GM12878 (cell line): ENCODE measurements at places on chromosomes 6 and 20.

- no peak for DNase-seq
Measured at GRCh38 chr20:51361258-51361657, 181.3 kb downstream of the NFATC2 start.

DNA sequence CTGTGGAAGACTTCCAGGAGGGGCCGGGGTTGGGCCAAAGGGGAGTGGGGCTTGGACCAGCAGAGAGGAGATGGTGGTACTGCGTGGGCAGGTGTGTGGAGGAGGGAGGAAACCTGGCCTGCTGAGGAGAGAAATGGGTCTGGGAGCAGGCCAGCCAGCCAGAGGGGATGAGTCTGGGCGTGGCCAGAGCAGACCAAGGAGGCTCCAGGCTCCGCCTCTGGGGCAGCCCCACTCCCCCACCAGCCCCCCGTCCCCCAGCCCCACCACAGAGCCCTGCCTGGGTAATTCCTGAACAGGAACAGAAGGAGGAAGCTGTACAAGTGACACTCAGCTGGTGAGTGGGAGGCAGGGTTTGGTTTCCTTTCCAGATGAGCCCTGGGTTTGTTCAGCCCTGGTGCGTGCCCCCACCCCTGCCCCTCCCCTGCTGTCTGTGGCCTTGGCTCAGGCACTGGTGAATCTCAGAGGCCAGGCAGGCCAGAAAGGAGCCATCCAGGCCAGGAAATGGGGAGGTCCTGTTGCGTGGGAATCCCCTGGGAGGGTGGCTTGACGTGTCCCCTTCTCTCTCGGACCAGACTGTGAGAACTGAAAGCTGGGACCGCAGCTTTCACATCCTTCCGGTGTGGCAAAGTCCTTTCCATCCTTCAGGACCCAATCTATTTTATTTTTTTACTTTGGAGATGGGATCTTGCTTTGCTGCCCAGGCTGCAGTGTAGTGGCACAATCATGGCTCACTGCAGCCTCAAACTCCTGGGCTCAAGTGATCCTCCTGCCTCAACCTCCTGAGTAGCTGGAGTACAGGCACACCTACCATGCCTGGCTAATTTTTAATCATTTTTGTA is 9.4 kb upstream of the SRC start:
- peak; percentile 94 for DNase-seq

DNA sequence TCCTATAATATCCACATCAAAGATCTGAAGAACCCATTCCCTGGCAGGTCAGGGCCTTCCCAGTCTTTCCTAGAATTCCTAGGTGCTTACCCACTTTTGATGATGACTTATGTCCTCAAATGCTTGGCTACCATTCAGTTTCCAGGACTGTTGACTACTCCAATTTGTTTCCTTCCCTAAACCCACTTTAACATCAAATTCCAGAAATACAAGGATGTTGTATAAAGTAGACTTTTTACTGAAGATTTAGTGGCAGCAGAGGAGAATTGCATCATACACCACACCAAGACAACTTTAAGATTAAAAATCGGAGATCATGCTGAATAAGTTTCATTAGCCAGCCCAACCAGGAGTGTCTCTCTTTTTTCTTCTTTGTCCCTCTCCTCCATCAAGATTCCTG is 203.3 kb upstream of the LAMP5 start:
- no peak for DNase-seq

DNA sequence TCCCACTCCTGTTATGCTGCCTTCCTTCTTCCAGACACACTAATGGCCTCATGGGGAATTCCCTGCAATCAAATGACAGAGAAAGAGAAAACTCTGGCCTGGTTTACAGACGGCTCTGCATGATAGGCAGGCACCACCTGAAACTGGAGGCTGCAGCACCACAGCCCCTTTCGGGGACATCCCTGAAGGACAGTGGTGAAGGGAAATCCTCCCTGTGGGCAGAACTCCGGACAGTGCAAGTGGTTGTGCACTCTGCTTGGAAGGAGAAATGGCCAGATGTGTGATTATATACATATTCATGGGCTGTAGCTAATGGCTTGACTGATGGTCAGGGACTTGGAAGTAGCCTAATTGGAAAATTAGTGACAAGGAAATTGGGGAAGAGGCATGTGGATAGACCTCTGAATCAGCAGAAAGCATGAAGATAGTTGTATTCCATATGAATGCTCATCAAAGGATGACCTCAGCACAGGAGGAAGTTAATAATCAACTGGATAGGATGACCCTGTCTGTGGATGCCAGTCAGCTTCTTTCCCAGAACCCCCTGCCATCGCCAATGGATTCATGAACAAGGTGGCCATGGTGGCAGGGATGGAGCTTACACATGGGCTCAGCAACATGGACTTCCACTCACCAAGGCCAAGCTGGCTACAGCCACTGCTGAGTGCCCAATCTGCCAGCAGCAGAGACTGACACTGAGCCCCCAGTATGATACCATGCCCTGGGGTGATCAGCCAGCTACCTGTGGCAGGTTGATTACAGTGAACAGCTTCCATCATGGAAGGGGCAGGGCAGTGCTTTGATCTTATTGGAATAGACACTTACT is 44.5 kb upstream of the VSX1 start:
- DNase-seq = no peak

DNA sequence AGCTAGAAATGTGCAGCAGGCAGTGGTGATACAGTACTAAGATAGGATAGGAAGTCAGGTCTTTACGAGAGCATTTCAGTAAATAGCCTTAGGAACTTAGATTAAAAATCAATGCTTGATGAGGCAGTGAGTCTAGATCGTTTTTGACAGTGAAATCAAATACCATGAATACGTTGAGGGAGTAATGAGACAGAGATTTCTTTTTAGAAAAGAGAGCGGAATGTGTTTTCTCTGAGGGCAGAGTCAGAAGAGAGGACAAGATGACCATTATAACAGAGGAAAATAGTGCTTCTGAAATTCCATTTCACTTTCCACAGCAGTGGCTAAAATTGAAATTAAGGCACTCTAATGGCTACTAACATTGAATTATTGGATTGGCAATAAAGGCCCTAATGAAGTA is 339.6 kb downstream of the UTRN start:
- DNase-seq = no peak

DNA sequence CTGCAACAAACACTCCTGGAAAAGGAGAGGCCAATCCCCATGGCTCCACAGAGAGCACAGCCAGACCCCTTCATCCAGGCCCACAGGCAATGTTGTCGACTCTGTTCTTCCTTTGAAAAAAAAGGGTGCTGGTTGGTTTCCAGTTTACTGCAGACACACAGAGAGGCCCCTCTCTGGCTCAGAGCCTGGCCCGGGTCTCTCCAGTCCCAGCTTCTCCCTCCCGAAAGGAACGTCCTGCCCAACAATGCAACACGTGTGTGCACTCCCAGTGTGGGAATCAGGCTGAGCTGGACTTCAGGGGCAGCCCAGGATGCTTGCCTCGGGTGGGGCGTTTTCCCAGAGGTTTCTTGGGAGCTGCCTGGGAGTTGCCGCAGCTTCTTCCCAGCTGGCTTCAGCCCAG is 4.5 kb upstream of the NKAIN4 start:
- DNase-seq = no peak
